ENCODE measurements at places on chromosomes 13 and 19. TPM values are rescaled to one million over a fixed set of nuclear protein-coding genes. Genes with fewer than 3 reads are reported as not detected.

The ZNF600 gene
- total RNA-seq: 4.1 TPM

- DNase-seq: peak; percentile 19
Observed at GRCh38 chr19:15479391-15480345, at the start of gene PGLYRP2. Gene PGLYRP2, minus strand, starts transcription at chr19:15479501. Its CDS starts 130 bp downstream, at chr19:15479371.

The CEACAM16 gene
- not detected for total RNA-seq

The FBN3 gene
- not detected for total RNA-seq

GRCh38 chr13:35712907-35713761 lies 236.6 kb upstream of the MAB21L1 start:
- no peak for DNase-seq

GRCh38 chr19:1783354-1783753 lies 28.7 kb downstream of the ATP8B3 start:
- DNase-seq: no peak
